ENCODE measurements at places on chromosomes 6 and 20.

GRCh38 chr6:90849686-90850085 is 262.8 kb upstream of the MAP3K7 start:
- DNase-seq, result no peak

DNA sequence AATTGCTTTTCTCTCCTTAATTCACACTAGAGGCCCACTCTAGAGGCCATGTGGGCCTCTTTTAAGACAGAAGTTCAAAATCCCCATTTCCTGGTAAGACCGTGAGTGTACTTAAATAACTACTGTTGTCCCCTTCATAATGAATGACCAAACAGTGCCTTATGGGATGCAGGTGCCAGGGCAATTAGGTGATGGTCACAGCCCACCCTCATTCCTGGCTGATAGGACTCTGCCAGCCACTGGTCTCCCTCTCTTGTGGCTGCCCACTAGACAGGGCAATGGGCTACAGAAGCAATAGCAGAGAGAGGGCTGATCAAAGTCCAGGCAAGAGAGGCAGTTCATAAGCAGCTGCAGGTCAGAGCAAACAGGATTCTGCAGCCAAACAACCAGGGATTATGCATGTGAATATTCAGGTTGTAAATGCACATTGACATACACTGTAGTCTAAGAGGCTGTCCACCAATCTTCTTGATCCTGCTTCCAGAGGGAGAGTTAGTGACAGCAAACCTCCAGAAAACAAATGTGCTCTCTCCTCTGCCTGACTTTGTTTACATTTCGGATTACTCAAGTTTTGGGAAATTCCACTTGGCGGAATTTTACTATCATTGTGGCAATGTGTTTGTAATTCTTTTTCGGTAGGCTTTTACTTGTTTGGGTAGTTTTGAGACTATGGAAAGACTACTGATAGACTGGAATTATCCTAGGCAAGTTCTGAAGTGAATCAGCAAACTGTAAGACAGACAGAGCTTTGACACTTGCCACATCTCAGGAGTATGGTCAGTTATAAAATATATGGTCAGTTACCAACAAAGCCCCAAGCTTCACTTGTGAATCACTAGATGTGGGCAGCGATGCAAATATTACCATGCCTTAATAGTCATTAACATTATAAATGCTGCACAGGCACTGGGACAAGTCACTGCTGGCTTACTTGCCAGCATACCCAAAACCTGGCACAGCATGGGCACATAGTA is 12.8 kb downstream of the PTPRK start:
- no peak for DNase-seq

- no peak for DNase-seq
These were observed 467.5 kb downstream of the CDKAL1 start for GRCh38 chr6:21001736-21002135.

DNA sequence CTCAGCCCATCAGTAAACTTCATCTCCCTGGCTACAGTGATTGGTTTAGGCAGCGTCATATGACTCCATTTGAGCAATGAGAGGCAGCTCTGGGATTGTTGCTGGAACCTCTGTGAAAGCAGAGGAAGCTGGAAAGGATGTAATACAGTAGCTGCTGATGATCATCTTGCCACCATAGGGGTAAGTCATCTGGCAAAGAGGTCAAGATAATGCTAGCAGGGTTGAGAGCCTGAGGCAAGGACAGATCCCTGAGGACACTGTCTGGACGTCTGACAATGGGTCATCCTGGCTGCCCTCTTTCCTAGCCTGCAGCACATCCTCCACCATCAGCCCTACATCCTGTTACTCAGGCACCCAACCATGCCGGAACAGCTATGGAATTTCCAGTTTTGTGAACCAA is 25.5 kb upstream of the FKBP1A start:
- no peak for DNase-seq

DNA sequence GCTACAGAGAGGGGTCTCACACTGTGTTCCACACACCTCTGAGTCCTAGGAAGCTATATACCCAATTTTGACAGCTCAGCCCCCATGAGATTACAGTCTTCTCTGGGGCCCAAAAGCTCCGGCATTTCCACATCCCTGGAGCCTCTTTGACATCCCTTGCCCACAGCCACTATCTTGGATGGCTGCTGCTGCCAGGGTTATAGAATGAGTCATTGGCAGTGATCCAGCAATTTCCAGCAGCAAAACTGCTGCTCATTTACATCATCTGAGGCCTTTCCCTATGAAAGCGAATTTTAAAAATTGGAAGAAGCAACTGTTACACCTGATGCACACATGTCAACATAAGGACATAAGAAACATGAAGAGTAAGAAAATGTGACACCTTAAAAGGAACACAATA is 590.7 kb downstream of the MEI4 start:
- DNase-seq, result no peak

- peak; percentile 88 for DNase-seq
These were observed 81.9 kb upstream of the E2F3 start for GRCh38 chr6:20319520-20320357.

- no peak for DNase-seq
These were observed 99.5 kb downstream of the PRDM1 start for GRCh38 chr6:106185615-106186014.

GRCh38 chr6:12028213-12028612 is 16.1 kb downstream of the HIVEP1 start:
- no peak for DNase-seq

- no peak for DNase-seq
These were observed 17.5 kb downstream of the LAMA5 start for GRCh38 chr20:62349556-62350097.

DNA sequence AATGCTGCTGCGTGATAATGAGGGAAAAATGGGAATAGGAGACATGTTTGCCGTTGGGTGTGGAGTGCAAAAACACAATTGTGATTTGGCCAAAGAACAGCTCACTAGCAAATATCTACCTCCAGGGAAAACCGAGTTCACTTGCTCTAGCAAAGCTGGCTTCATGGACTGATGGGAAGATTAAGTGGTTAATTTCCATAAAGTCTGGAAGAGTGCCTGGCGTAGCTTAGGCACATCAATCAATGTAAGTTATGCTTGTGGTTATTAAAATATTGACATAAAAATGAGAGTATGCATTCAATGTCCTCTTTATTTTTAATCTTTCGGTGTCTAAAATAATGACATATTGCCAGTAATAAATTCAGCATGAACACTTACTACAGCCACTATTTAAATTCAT is 267.5 kb downstream of the SMOC2 start:
- DNase-seq, result no peak

GRCh38 chr20:9808166-9808565 is 30.7 kb downstream of the PAK5 start:
- DNase-seq, result no peak

GRCh38 chr20:44807051-44807683 is 3.2 kb downstream of the RIMS4 start:
- no peak for DNase-seq

- DNase-seq, result no peak
These were observed 4.9 kb downstream of the HSP90AB1 start for GRCh38 chr6:44251576-44252524.

- DNase-seq, result no peak
These were observed 3.8 kb upstream of the PIGU start for GRCh38 chr20:34680586-34681175.

- DNase-seq, result no peak
These were observed 72.3 kb downstream of the RNGTT start for GRCh38 chr6:88890860-88891845.

- no peak for DNase-seq
These were observed 331.8 kb upstream of the BTBD3 start for GRCh38 chr20:11585752-11586352.

GRCh38 chr20:24317224-24317623 is 152.2 kb upstream of the SYNDIG1 start:
- no peak for DNase-seq

DNA sequence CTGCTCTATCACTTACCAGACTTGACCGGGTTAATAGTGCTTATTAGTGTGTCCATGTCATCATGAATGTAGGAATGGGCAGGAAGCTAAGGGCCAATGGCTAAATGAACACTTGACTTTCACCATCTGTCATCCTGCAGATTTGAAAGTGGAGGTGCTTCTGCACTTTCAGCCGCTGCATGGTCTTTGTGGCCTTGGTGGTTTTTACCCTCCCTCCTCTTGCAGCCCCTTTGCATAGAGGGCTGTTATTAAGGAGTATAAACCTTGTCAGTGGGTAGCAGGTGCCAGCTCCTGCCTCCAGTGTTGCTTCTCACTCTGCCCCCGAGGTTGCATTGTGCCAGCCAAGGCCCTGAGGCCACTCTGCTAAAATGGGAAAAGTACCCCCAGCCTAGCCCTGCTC is 122.2 kb upstream of the TNFAIP3 start:
- DNase-seq, result no peak

GRCh38 chr20:1687053-1687452 is 29.5 kb upstream of the SIRPG start:
- DNase-seq, result no peak

GRCh38 chr20:41183391-41183790 is 46.0 kb downstream of the PLCG1 start:
- DNase-seq, result no peak

DNA sequence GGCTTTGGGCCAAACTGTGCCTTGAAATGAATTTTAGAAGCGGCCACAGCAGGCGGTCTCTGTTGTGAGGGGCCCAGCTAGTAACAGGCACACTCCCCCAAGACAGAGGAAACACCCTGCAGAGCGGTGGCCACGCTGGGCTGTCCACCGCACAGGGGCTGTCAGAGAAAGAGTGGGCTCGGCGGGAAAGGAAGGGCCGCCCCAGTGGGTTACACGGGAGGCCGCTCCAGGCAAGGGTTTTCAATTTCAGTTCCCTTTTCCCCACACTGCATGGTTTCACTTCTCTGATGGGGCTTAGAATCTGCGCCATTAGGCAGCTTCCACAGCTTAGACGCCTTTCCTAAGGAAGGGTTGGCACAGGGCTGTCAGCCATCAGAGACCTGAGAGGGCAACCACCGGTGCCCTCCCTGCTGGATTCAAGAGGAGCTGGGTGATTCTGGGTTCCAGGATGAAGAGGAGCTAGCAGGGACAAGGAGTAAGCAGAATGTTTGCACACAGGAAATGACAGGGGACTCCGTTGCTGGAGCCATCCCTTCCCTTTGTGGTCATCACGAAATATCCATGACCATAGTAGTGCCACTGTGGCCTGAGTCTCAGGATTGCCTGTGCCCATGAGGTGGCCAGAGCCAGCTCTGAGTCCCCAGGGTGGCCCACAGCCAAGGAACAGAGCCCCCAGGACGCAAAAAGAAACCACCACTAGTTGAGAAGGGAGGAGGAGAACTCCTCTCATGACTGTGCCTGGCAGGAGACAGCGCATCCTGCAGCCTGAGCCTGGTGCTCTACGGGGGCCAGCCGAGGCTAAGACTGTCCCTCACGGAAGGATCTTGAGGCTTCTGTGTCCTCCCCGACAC is 282.7 kb downstream of the NRN1 start:
- DNase-seq, result no peak

GRCh38 chr20:58987790-58988564 is 6.9 kb downstream of the NELFCD start:
- no peak for DNase-seq

DNA sequence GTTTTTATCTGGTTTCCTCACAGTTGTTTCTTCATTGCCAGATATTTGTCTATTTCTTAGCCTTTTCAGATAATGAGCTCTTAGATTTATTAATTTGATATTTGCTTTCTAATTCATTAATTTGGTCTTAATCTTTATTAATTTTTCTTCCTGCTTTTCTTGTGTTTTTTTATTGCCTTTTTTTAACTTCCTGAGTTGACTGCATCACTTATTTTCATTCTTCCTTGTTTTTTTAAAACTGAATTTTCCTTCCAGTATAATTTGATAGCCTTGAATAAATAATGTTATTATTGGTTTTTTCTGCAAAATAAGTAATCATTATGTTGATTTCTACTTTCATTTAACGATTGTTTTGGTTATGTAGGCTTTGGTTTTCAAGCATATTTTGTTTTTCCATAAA is 91.5 kb downstream of the RNF144B start:
- no peak for DNase-seq

GRCh38 chr6:3351829-3352524 is 93.2 kb downstream of the PSMG4 start:
- DNase-seq, result no peak

- DNase-seq, result no peak
These were observed 91.8 kb upstream of the NHSL1 start for GRCh38 chr6:138590796-138591709.

DNA sequence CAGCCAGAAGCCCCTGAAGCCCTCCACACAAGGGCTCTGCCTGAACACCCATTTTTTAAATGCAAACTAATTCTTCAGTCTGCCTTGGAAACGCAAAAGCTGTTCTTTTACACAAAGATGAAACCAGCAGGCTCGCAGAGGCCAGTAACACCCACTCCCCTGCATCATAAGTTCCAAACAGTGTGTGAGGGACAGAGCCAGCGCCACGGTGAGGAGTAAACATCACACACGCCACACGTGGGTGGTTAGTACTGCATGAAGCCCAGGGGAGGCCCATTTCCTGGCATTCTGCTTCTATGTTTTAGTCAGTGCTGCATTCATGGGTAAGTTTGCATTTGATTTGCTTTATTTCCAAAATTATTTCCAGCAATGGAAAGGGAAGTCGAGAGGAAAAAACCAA is 217.7 kb upstream of the RIN2 start:
- DNase-seq, result no peak

- DNase-seq, result no peak
These were observed 162.0 kb upstream of the MLN start for GRCh38 chr6:33965766-33966165.
